ENCODE measurements at places on chromosomes 4 and X. TPM values are rescaled to one million over a fixed set of nuclear protein-coding genes. Genes with fewer than 3 reads are reported as not detected.

The IL3RA gene
- total RNA-seq: 0.76 TPM

DNA sequence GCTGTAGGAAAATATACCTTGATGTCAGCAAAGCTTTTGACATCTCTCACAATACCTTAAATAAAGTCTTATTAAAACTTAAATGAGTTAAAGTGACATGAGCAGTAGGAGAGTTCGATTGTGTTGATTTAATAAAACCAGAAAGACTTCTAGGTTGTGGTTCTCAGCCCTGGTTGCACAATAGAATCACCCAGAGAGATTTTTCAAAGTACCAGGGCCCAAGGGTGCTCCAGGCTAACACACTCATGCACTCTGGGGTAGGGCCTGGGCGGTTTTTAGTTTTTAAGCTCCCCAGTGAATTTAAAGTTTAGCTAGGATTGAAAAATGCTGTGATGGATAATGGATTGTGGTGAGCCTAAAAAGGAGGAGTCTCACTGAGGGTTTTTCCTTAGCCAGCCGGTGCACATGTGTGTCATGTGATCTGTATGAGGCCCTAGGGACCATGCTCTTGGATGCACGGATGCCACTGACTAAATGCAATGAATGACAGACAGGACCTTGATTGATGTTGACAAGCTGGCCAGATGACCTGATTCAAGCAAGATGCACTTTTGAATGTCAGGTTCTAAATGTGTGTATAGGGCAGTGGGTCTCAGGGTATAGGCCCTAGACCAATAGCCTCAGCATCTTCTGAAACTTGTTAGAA, 185.0 kb downstream of the PTTG2 start:
- DNase-seq: no peak

- no peak for DNase-seq
These were observed 17.8 kb upstream of the CXCL3 start for GRCh38 chr4:74056114-74056857.

DNA sequence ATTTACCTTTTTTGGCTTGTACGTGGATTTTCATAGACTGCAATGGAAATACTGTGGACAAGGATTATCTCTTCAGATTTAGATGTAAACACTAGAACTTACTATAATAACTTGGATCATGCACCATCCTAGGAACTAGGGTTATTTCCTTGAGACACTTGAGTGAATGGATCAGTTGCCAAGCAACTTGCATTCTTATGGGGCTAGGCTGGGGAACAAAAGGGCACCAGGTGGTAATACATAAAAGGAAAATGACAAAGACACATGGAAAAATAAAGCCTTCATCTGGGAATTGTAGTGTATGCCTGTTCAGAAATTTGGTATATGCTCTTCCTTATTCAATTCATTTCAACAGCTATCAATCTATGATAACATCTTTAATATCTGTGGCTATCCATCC, 247.1 kb downstream of the SPRY1 start:
- no peak for DNase-seq

DNA sequence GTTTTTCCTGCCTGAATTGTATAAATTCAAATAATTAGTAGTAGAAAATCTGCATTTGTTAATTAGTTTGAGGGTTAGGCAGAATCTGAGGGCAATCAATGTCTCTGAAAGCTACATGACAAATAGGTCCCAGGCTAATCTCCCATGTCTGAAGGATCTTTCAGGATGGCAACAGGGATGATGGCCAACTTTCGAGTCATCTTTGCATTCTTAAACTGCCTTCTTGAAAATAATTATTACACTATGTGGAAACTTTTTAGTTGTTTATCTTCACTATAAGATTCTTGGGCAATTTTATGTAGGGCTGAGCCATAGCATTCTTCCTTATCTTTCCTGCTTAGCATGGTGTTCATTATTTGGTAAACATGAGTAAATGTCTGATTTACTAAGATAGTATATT, 490.3 kb upstream of the EPHA5 start:
- no peak for DNase-seq

GRCh38 chr4:115780268-115780667, 666.8 kb upstream of the NDST4 start:
- no peak for DNase-seq
